ENCODE measurements at places on chromosomes 4 and X. TPM values are rescaled to one million over a fixed set of nuclear protein-coding genes. Genes with fewer than 3 reads are reported as not detected.

CDKL2 gene
- total RNA-seq, result 1.9 TPM

- DNase-seq, result peak; percentile 68
- peaks cover 50% of the 10 kb centered on the region for H3K4me1 ChIP-seq
- H3K36me3 ChIP-seq, result no peaks in the 10 kb centered on the region
- H3K27me3 ChIP-seq, result no peaks in the 10 kb centered on the region
- H3K27ac ChIP-seq, result peak overlapping the region; percentile 87
These were observed 745 bp downstream of the TRIM2 start for GRCh38 chr4:153204728-153205648.

DNA sequence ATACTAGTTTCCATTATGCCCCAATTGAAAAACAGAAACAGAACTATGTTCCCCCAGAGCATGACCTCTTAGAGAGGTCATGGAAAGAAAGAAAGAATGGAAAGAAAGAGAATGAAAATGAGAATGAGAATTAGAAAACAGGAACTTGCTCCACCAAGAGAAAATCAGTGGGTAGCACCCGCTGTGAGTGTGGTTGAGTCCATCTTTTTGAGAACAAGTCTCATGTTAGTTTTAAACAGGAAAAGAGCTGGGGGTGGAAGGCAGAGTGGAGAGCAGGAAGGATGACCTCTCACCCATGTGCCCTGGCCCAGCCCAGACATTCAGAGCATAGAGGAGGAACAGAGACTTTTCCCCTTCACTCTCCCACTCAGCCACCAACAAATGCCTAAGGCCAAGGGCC, 4.9 kb downstream of the GSX2 start:
- H3K4me1 ChIP-seq, result no peaks in the 10 kb centered on the region
- no peak overlapping the region for H3K27ac ChIP-seq
- DNase-seq, result no peak
- H3K27me3 ChIP-seq, result no peaks in the 10 kb centered on the region

MAP7D3 gene
- 5.7 TPM for total RNA-seq

DNA sequence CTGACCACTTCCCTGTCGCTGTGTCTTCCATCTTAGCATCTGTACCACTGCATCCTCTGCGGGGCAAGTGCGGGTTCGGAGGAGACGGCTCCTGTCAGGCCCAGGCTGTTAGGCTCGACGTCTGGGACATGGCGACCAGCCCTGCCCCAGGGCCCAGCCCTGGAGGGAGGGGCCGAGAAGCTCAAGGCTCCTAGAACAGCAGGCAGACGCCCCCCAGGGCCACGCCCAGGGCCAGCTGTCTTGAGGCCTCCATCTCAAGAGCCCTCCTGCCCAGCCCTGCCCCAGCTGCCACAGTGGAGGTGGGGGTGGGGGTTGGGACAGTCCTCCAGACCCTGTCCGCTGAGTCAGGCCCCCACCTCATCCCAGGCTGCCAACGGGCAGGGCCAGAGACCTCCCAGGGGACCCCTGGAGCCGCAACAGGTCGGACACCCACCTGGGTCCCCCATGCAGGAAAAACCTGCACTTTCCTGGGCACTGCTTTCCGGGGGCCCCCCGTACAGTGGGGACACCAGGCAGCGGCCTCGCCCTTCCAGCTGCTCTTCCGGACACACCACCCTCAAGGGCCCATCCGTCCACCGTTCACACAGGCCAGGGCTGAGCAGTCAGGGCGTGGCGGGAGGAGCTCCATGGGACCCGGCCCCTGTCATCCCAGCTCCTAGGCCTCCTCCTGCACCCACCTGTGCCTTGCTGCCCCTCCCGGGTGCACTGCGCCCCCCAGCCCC, 83.1 kb downstream of the FAM53A start:
- H3K4me3 ChIP-seq, result no peak overlapping the region
- H3K36me3 ChIP-seq, result no peaks in the 10 kb centered on the region
- no peak overlapping the region for H3K27ac ChIP-seq
- no peak for DNase-seq

POU3F4 gene
- not detected for total RNA-seq

DNA sequence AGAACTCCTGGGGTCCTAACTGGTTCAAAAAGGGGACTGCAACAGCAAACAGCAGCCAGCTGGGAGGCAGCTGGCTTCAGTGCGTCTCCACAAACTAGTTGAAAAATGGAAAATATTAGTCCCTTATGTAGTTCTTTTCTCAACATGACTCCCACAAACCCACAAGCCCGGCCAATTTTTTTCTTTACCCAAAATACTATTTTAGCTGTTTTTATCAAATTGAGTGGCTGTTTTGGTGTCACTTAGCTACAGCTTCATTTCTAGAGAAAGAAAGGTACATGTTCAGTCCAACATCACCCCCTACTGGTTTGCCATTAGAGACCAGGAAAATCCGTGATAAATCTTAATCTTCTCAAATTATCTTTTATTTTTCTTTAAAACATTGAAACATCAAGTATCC, 97.2 kb downstream of the GUCY2F start:
- no peaks in the 10 kb centered on the region for H3K4me1 ChIP-seq
- H3K36me3 ChIP-seq, result no peaks in the 10 kb centered on the region
- no peak overlapping the region for H3K4me3 ChIP-seq
- DNase-seq, result peak; percentile 7
- H3K27me3 ChIP-seq, result no peaks in the 10 kb centered on the region

DNA sequence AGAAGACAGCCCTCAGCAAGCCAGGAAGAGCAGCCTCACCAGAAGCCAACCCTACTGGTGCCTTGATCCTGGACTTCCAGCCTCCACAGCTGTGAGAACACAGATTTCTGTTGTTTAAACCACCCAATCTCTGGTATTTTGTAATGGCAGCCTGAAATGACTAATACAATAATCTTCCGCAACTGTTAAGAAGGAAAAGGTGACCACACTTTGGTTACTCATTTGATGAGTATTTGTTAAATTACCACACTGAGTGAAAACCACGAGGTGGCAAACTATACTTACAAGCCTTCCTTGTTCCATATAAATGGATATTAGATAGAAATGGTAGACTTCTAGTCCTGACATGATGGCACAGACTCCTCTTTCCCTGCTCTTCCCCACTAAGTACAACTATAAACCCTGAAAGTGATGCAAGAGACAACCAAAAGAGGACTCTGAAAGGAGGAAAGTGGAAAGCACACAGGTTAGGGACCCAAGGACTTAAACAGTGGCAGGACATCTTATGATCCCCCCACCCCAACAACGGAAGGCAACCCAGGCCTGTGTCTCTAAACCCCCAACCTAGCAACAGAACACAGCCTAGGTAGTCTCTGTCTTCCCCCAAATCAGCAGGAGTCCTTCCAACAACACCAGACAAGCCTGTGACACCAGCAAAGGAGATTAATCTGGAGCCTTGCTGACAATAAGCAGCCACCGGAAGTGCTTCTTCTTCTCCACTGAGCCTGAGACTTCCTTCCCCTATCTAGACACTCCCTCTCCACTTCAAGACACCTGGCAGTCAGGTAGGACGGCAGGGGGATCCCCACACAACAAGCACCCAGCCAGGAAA, 12.3 kb downstream of the ZNF182 start:
- H3K4me3 ChIP-seq, result no peak overlapping the region
- no peaks in the 10 kb centered on the region for H3K27me3 ChIP-seq
- no peaks in the 10 kb centered on the region for H3K36me3 ChIP-seq
- DNase-seq, result no peak
- no peaks in the 10 kb centered on the region for H3K4me1 ChIP-seq
- no peak overlapping the region for H3K27ac ChIP-seq

- no peak overlapping the region for H3K4me3 ChIP-seq
- H3K27ac ChIP-seq, result no peak overlapping the region
- no peaks in the 10 kb centered on the region for H3K4me1 ChIP-seq
- no peak for DNase-seq
- H3K27me3 ChIP-seq, result no peaks in the 10 kb centered on the region
- H3K36me3 ChIP-seq, result no peaks in the 10 kb centered on the region
These were observed 293.7 kb downstream of the PCDH18 start for GRCh38 chr4:137238456-137239162.

DNA sequence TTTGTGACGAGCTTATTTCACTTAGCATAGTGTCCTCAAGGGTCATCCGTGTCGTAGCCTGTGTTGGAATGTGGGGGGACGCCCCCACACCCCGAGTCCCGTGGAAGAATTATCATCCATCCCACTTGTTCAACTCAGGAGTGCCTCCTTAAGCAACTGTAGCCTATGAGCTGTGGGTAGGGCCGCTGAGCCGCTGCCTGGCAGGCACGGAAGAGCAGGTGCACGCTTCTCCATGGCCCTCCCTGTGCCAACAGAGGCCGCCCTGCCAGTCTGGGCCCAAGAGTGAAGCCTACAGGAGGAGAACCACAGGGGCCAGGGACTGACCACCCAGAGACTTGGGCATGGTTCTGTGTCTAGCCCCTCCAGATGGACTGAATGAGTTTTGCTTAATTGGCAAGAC, 2.3 kb upstream of the RGS12 start:
- H3K27ac ChIP-seq, result no peak overlapping the region
- no peaks in the 10 kb centered on the region for H3K27me3 ChIP-seq
- no peak overlapping the region for H3K4me3 ChIP-seq
- no peak for DNase-seq
- H3K4me1 ChIP-seq, result no peaks in the 10 kb centered on the region

XK gene
- 2.6 TPM for total RNA-seq

DNA sequence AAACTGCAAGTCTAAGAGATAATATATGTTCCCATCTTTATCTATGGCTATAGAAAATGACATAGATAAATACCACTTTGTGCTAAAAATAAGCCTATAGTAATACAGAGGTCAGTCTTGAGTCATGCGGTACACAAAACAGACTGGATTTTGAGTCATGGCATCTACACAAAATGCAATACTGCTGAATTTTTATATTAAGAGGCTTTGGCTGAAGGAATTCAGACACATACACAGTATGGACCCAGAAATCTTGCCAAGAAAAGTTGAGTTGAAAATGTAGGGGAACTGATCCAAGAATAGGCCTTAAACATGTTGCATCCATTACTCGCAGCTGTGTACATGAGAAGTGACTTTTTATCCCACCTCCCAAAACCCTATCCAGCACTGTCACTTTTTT, 184.4 kb downstream of the TENM3 start:
- H3K4me1 ChIP-seq, result no peaks in the 10 kb centered on the region
- no peak overlapping the region for H3K27ac ChIP-seq
- H3K36me3 ChIP-seq, result no peaks in the 10 kb centered on the region
- H3K4me3 ChIP-seq, result no peak overlapping the region
- H3K27me3 ChIP-seq, result no peaks in the 10 kb centered on the region

DNA sequence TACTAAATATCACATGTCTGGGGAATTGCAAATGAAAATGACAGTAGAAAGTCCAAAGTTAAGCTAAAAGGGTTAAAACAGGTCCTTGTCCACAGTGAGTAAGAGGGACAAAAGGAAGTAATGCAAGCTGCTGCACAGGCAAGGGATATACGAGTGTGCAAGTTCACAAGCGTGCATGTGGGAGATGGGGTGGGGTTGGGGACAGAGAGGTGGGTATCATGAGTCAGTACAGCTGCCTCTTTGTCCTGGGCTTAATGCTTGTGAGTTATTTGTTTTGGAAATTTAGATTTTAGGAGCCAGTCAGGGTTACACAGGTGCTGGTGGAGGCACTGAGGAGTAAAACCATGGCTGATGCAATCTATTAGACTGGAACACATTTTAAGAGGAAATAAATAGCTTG, 3.3 kb upstream of the GPRASP2 start:
- no peak overlapping the region for H3K4me3 ChIP-seq
- H3K4me1 ChIP-seq, result no peaks in the 10 kb centered on the region
- H3K27me3 ChIP-seq, result no peaks in the 10 kb centered on the region
- no peak overlapping the region for H3K27ac ChIP-seq

SMR3B gene
- not detected for total RNA-seq

DNA sequence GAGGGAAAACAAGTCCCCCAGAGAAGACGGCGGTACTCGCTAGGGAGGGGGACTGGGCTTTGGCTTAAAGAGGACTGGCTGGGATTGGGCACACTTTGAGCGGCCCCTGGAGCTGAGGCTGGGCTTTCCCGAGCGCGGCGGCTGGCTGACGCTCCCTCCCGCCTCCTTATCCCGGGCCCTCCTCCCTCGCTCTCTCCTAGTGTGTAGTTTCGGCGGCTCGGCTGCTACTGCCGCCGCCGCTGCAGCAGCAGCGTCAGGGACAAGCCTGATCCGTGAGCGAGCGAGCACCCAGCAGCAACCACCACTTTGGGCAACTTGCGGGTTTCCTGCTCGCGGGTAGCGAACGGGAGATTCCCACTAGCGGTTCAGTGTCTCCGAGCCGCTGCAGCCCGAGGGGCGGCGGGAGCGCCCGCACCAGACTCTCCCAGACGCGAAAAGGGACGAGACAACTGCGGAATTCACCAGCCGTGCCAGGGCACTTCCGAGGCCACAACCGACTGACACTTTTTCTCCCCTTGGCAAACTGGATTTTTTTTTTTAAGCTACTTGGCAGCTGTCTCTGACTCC, 632 bp upstream of the PCDH7 start:
- H3K4me1 ChIP-seq, result peaks cover 3% of the 10 kb centered on the region
- H3K4me3 ChIP-seq, result peak overlapping the region; percentile 58
- no peaks in the 10 kb centered on the region for H3K36me3 ChIP-seq
- peak overlapping the region; percentile 85 for H3K27ac ChIP-seq
- no peaks in the 10 kb centered on the region for H3K27me3 ChIP-seq
- peak; percentile 62 for DNase-seq

CLGN gene
- total RNA-seq, result 5.5 TPM

GRCh38 chr4:54861201-54861600, 203.4 kb downstream of the KIT start:
- no peaks in the 10 kb centered on the region for H3K27me3 ChIP-seq
- DNase-seq, result peak; percentile 3
- no peak overlapping the region for H3K27ac ChIP-seq

- no peak for DNase-seq
- no peaks in the 10 kb centered on the region for H3K36me3 ChIP-seq
- H3K4me1 ChIP-seq, result 0 out of 2 replicates have a peak, but pooled peaks cover 3% of the 10 kb centered on the region
- no peaks in the 10 kb centered on the region for H3K27me3 ChIP-seq
These were observed 202.0 kb downstream of the SMIM20 start for GRCh38 chr4:26116057-26116456.

GRCh38 chr4:32551943-32552342, 1831.8 kb downstream of the PCDH7 start:
- DNase-seq, result no peak
- H3K27me3 ChIP-seq, result no peaks in the 10 kb centered on the region
- H3K4me3 ChIP-seq, result no peak overlapping the region
- H3K27ac ChIP-seq, result no peak overlapping the region

DNA sequence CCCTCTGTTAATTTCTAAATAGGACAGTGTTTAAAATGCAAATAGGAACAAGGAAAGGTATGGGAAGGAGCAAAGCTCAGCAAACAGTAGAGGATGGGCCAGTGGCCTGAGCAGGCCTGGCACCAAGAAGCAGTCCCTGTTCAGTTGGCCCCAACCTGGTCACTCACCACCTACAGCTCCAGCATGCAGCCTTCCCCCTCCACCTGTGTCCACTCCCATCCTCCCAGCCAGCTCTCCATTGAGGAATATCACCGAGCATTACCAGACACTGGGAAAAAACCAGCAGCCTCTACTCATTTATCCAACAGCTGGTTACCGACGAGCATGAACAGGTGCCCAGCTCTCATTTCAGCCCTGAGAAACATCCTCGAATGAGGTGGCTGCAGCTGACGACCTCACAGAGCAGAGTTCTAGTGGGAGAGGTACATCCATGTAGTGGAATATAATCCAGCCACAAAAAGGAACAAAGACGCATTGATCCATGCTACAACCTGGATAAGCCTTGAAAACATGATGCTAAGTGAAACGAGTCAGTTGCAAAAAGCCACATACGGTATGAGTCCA, 25.6 kb downstream of the CD99L2 start:
- DNase-seq, result no peak
- H3K27ac ChIP-seq, result no peak overlapping the region
- H3K4me3 ChIP-seq, result no peak overlapping the region
- no peaks in the 10 kb centered on the region for H3K36me3 ChIP-seq
- no peaks in the 10 kb centered on the region for H3K4me1 ChIP-seq

GRCh38 chr4:95209927-95210326, 338.8 kb downstream of the UNC5C start:
- no peaks in the 10 kb centered on the region for H3K36me3 ChIP-seq
- H3K4me1 ChIP-seq, result no peaks in the 10 kb centered on the region
- H3K27ac ChIP-seq, result no peak overlapping the region
